ENCODE measurements at places on chromosomes 16 and 17.

- no peak for DNase-seq
Measured at GRCh38 chr17:58047376-58048150, 35.7 kb upstream of the DYNLL2 start.

DNA sequence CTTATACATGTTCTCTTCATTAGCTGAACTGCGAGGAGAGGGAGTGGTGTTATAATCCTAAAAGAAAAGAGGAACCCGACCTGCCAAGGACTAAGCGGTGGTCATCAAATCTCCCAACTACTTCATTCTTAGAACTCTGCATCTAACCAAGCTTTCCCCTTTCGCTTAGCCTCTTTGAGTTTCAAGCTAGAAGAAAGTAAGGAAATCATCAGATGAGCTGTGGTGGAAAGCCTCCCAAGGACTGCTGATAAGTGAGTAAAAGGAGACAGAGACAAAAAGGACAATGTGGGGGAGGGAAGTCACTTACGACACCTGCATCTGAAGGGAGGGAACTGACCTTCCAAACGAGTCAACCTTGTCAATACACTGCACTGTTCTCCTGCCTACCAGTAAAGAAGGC lies 121.3 kb downstream of the TRIM37 start:
- peak; percentile 20 for DNase-seq

- DNase-seq, result peak; percentile 36
Measured at GRCh38 chr17:46943501-46944393, 20.8 kb downstream of the GOSR2 start.

GRCh38 chr17:78458091-78458490 lies 79.6 kb downstream of the PGS1 start:
- no peak for DNase-seq

- DNase-seq, result no peak
Measured at GRCh38 chr16:27738596-27738995, 188.7 kb downstream of the KATNIP start.

- no peak for DNase-seq
Measured at GRCh38 chr17:17156107-17156506, 50.0 kb downstream of the PLD6 start.

DNA sequence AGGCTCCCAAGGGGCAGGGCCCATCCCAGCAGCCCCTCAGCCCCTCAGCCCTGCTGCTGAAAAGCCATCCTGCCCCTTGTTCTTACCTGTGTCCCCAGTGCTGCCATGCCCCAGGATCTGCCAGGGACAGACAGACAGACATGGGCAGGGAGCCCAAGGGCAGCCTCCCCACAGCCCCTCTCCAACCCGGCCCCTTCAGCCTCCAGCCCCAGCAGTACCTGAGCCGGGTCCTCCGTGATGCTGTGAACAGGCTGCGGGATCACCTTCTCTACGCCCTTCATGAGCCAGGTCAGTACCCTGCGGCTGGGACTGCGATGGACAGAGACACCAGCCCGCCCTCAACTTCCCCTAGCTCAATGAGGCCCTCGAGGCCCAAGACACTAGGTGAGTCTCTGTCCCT lies 8.2 kb downstream of the CNGB1 start:
- no peak for DNase-seq

GRCh38 chr17:77526259-77526711 lies 385.5 kb downstream of the SEC14L1 start:
- DNase-seq, result no peak

DNA sequence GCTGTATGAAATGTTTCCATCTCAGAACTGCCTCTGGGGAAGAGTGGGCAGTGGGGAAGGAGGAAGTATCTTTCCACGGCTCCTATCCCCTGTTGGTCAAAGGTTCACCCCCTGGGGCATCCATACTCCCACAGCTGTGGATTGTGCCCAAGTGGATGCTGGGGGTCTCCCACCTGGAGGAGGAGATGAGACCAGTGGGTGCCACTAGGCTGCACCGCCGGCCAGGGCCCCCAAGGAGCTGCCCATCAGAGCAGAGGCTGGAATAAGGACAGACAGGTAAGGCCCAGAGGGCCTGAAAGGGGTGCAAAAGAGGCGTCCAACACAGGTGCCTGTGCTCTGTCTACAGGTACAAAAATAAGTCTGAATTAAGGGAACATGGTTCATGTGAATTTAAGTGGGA lies 87.5 kb downstream of the WSCD1 start:
- DNase-seq, result no peak

DNA sequence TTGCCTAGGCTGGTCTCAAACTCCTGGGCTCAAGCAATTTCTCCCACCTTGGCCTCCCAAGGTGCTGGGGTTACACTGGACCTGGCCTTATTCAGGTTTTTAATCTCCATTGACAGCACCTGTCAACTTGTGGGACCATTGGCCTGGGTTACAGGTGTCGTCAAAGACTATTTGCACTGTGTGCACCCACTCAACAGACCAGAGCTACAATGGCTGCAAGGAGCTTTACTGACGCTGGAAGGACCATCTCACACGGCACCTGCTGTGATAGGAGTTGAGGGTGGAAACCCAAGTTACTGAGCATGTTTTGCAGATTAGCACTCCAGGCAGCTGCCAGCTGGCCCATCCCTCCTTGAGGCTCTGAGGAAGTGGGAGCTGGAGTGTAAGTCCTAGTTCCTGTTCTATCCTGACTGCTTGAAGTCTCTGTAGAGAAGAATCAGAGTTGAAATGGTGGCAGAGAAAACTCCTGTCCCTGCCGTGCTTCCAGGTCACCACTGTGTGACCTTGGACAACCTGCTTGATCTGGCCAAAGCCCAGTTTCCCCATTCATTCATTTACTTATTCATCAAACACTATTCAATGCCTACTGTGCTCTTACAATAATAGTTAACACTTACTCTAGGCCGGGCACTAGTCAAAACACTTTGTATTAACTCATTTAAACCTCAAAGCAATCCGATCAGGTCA lies 42.4 kb upstream of the LONP2 start:
- DNase-seq, result no peak

- DNase-seq, result no peak
Measured at GRCh38 chr17:66813296-66813695, 21.6 kb upstream of the CACNG5 start.

- peak; percentile 72 for DNase-seq
Measured at GRCh38 chr17:63984651-63985386, 12.1 kb upstream of the SCN4A start.

- no peak for DNase-seq
Measured at GRCh38 chr16:27225536-27226360, 22.4 kb downstream of the KDM8 start.

DNA sequence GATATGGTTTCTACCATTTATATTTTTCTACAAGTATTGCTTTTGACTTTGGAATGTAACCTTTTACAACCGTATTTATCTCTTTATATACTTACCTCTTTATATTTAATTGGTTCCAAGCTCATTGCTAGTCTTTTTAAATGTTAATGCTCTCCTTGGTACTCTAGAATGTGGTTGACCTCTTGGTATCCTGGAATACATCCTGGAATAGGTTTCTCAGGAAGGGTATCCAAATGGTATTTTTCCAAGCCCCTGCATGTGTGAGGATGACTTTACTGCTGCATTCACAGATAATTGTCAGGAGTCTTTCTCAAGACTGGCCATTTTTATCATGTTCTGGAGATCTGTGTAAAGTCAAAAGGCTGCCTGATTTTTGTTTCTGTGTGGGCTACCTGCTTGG lies 30.2 kb downstream of the DNAH17 start:
- no peak for DNase-seq

GRCh38 chr17:3507071-3507470 lies 31.3 kb downstream of the ASPA start:
- no peak for DNase-seq
